RPMI7951 (cell line): ENCODE measurements at places on chromosomes 5 and 9.
A peak's percentile ranks its signal among the peaks of the same experiment; 100 is the strongest.

- DNase-seq = peak; percentile 60
Observed at GRCh38 chr9:96856363-96857286, 2.3 kb upstream of the ZNF782 start.

GRCh38 chr5:173869316-173869715 is 18.8 kb upstream of the CPEB4 start:
- peak; percentile 23 for DNase-seq

GRCh38 chr5:119358901-119359603 is 3.2 kb downstream of the TNFAIP8 start:
- no peak for DNase-seq

DNA sequence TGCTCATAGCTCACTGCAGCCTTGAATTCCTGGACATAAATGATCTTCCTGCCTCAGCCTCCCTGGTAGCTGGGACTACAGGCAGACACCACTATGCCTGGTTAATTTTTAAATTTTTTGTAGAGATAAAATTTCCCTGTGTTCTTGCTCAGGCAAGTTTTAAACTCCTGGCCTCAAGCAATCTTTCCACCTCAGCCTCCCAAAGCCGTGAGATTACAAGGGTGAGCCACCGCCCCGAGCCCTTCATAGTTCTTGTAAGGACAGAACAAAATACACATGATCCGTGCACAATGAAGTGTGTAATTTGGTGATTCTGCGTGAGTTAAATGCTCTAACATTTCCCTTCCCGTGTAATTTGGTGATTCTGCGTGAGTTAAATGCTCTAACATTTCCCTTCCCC is 27.7 kb upstream of the MYO10 start:
- DNase-seq = no peak

GRCh38 chr9:79043916-79044315 is 527.8 kb upstream of the TLE4 start:
- DNase-seq = no peak

- peak; percentile 42 for DNase-seq
Observed at GRCh38 chr5:110896901-110897300, 158.1 kb downstream of the SLC25A46 start.

GRCh38 chr9:84404095-84404686 is 63.6 kb upstream of the SLC28A3 start:
- DNase-seq = no peak

- no peak for DNase-seq
Observed at GRCh38 chr9:91078369-91078695, 276.7 kb downstream of the SYK start.

DNA sequence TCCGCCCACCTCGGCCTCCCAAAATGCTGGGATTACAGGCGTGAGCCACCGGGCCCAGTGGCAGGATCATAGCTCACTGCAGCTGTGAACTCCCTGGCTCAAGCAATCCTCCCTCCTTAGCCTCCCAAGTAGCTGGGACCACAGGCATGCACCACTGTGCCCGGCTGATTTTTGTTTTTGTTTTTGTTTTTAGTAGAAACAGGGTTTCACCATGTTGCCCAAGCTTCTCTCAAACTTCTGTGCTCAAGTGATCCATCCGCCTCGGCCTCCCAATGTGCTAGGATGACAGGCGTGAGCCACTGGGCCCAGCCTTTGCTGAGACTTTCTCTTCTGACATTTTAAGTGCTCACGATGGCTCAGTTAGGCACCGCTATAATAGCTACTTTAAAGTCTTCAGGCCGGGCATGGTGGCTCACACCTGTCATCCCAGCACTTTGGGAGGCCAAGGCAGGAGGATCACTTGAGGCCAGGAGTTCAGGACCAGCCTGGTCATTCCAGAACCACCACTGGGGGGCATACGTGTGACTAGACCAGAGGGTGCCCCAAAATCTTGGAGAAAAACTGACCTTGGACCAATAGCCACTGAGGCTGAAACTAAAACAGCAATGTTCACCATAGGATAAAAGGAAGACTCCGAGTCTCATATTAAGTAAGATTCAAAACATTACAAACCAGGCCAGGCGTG is 3.1 kb upstream of the ENTPD8 start:
- no peak for DNase-seq

DNA sequence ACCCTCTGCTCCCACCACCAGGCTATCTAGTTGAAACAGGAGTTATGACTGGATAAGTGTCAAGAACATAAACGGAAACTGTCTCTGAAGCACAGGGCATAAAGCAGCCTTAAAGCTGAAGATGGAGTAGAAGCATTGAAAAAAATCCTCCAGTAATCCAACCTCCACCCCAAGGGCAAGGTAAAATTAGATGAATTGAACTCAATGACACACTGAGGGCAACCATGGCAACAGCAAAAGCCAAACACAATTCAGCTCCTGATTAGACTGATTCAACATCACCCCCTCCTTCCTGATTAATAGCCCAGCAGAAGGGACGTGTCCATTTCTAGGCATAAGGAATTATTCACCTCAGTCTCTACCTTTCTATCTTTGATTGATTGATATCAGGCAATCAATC is 183.2 kb upstream of the MAP3K1 start:
- no peak for DNase-seq

- DNase-seq = no peak
Observed at GRCh38 chr5:89449392-89450148, 566.6 kb upstream of the MEF2C start.

GRCh38 chr5:16313761-16314160 is 134.2 kb upstream of the MARCHF11 start:
- no peak for DNase-seq

DNA sequence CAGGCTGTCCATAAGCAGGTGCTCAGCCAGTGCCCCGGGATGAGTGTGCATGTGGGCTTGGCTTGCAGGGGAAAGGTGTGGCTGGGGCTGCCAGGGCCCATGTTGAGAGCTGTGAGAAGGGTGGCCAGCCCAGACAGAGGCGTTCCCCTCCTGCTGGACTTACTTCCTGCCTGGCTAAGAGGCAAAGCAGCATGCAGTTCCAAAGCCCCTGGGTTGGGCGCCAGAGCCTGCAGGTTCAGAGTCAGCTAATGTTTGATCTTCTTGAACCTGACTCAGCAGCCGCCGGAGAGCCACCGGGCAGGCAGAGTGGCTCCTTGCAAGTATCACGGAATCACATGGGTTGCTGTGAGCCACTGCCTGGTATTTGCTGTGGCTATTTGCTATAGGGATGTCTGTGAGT is 168.4 kb upstream of the MAP1B start:
- DNase-seq = no peak

DNA sequence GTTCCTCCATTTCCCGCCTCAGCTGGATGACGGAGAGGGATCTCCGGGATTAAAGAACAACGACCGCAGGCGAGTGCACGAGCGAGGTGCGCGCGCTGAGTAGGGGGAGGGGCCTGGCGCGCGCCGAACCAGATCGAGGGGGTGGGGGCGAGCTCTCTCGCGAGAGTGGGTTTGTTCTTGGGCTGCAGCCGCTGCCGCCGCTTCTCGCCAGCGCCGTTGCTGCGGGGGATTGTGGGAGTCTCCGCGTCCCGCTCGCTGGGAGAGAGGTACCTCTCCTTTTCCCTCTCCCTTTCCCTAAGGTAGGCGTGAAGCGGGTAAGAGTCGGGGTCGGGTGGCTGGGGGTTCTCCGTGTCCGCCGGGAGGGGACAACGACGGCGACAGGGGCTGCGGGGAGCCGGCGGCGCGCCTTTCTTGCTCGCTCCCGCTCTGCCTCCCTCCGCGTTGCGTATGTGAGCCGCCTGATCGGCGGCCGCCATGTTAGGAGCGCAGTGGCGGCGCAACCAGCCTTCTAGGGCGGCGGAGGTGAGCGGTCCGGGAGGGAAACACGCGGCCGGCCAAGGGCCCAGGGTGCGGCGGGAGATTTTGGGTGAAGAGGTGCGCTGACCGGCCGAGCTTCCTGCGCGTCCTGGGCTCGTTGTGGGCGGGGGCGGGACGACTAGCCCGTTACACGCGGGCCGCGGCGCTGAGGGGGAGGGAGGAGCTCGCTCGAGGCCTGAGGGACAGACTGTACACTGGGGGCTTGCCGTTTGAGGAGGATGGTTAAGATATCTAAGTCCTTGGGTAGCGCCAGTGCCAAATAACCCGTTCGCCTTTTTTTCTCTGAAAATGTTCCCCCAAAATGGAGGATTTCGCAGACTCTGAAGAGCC is at the start of gene MATR3:
Gene MATR3 (plus strand): TSS at position 234 of the 867 bp plus-strand sequence. CDS start 13,676 bp downstream, outside the sequence.
- peak; percentile 93 for DNase-seq

DNA sequence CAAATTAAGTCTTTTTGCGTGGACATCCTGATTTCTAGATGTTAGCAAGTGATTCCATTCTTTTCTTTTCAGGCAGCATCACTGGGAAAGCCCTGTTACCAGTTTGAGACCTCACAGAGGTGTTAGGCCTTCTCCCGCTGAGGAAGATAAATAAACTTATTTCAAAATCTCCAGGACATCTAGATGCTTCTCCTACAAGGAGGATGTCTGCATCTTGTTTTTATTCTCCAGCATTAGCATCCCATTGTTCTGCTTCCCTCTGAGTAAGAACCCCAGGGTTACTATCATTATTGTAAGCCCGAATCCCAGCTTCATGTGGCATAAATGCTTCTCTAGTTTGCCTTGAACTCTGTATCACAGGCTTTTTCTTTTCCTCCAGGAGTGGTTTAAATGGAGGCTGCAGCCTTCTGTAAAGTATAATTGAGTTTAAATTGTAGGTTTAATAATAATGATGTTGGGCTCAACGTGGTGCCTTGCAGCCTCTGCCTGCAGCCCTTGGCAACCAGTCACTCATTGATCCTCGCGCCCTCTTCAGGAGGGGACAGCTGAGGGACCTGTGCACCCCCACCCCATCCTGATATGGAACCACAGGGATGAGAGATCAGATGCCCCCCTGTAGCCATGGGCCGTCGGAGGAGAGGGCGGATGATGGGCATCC is 114.9 kb downstream of the PDZD2 start:
- DNase-seq = no peak

- DNase-seq = peak; percentile 13
Observed at GRCh38 chr5:93883459-93883858, 142.1 kb upstream of the POU5F2 start.

DNA sequence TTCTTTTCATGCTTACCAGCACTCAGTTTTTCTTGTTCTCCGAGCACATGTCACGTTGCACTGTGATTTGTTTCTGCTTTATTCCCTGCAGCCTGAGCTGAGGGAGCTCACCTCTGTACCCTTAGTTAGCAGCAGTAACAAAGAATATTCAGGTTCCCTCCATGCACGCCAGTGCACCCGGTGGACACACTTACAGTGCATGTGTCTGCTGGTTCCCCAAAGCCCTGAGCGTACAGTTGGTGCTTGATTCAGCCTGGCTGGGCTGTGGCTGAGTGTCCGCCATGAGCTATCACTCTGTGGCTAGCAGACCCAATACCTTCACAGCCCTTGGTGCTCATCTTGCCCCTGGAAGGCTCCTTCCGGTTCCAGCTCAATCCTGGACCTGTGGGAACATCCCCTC is 93.5 kb downstream of the MVB12B start:
- no peak for DNase-seq

- DNase-seq = no peak
Observed at GRCh38 chr5:172641359-172642050, 442 bp downstream of the NEURL1B start.

DNA sequence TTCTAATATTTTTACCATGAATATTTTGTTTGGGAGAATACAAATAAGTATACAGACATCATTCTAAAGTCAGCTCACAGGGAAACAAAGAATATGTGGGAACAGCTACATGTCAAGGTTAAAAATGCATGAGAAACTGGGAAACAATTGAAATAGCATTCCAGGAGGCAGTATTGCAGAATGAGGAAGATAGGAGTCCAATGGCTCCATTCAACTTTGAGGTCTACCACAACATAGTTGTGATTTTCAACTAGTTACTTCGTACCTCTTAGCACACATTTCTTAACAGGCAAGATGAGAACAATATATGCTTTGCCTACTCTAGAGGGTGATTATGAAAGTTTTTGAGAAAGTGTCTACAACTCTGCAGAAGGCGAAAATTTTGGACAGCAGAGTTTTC is 35.2 kb upstream of the CAST start:
- peak; percentile 70 for DNase-seq

DNA sequence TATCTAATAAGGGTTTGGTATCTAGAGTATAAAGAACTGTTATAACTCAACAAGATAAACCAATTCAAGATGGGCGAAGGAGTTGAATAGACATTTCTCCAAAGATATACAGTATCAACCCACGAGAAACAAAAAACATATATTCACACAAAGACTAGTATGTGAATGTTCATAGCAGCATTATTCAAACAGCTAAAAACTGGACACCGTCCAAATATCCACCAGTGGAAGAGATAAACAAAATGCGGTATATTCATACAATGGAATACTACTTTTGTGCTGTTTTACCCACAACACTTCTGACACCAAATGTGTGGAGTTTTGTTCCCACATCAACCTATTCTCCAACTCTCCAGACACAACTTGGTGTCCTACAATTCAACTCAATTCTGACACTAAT is 33.1 kb downstream of the EGR1 start:
- DNase-seq = no peak

DNA sequence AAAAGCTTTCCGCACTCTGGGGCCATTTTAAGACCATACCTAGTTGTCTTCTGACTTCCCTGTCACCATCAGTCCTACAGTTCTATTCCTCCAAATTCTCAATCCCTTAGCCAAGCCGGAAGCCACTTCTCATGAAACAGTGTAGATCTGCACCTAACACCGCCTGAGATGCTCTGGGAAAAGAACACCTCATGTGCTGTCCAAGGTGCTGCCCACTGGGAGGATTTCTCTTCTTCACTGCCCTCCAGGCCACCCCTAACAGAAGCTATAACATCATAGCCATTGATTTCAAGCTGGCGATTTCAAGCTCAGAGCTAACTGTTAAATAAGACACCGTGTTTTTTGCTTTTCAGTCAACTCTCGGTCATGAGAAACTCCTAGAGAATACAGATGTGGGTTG is 559.3 kb downstream of the CCDC171 start:
- DNase-seq = no peak

- DNase-seq = peak; percentile 93
Observed at GRCh38 chr5:125550274-125550673, 803.8 kb upstream of the ZNF608 start.

DNA sequence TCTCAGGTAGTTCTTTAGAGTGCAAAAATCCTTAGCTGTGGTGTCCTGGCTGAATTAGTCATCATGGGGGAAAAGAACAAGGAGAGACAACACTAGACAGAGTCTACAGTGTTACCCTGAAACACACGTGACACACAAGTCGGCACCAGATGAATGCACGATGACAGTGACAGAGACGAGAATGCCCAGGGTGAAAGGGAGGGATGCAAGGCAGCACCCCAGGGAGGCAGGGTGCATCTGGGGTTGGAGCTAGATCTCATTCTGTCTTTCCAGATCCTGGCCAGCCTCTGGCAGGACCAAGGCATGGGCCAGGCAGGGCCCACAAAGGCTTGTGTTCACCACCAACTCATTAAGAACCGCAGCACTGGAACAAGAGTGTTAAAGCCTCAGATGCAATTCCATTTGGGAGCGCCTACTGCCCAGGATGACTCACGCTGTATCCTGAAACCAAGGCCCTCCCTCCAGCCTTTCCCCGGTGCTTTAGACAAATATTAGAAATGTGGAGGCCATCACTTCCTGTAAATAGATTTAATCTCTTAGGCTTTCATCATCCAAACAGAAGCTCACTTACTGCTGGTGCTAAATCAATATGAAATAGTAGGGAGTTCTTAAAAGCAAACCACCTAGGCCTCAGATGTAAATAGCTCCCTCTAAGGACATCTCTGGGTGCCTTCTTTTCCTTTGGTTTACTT is 56.1 kb downstream of the IRX2 start:
- no peak for DNase-seq
